ENCODE measurements at places on chromosomes 7 and 10.

- DNase-seq: no peak
Measured at GRCh38 chr7:20561466-20561865, 54.0 kb upstream of the ABCB5 start.

GRCh38 chr10:95297402-95297801, 6.6 kb upstream of the PDLIM1 start:
- DNase-seq: no peak

DNA sequence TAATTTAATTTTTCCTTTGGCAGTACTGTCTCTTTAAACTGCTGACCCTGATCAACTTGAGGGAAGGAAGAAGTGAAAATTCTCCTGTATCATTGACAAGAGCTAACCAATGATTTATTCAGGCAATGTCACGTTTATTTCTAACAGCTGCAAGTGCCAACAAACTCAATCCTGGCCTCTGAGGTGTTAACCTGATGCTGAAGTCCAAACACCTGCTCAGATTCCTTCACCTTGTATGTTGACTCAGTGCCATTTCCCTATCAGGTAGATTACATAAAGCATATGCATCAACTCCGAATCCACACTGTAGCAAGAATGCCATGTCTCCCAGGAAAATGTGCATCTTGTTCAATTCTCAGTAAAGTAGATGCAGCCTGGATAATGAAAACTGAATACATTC, 820.0 kb downstream of the XPNPEP1 start:
- no peak for DNase-seq

- no peak for DNase-seq
Measured at GRCh38 chr10:125557311-125557710, 125.7 kb downstream of the TEX36 start.

DNA sequence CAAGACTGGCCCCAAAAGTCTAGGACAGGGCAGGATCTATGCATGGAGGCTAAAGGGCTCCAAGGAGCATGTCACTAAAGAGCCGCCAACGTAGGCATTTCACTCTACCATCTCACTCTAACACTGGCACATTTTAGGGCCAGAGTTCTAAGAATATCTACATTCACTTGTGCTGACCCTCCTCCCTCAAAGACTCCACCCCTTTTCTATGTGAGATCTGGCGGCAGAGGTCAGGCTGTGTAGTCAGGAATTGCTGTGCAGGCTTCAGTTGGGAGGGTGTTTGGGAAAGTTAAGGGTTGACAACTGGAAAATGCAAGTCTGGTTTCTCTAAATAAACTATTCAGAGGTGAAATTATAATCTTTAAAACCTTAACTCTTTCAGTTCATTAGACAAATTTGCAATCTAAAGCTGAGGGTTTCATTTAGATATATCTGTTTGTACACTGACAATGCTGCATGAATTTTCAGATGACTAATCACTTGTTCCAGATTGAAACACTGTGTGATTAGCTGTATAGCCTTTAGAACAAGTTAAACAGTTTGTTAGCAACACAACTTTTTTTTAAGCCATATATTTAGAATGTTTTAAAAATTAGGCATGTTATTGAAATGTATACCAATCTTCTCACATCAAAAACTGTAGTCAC, 18.2 kb downstream of the LMOD2 start:
- DNase-seq: no peak

DNA sequence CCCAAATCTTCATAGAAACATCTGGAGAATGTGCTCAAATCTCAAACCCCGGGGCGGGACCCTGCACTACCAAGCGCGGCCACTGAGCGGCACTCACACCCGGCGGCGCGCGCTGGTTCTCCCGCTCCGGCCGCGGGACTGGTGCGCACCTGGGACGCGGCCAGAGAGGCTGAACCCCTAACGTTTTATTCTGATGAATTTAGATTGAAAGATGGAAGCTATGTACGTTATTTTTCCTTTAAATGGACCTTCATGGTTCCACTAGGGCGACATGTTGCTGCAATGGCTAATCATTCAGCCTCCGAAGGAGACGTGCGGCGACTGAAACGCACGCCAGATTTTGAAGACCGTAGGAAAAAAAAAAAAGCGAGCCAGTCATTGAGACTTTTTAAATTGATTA, 107.0 kb upstream of the INSIG1 start:
- peak; percentile 11 for DNase-seq

GRCh38 chr10:11875494-11876281, 52.5 kb downstream of the PROSER2 start:
- DNase-seq: no peak

- no peak for DNase-seq
Measured at GRCh38 chr7:106679153-106679931, 18.4 kb upstream of the CCDC71L start.

DNA sequence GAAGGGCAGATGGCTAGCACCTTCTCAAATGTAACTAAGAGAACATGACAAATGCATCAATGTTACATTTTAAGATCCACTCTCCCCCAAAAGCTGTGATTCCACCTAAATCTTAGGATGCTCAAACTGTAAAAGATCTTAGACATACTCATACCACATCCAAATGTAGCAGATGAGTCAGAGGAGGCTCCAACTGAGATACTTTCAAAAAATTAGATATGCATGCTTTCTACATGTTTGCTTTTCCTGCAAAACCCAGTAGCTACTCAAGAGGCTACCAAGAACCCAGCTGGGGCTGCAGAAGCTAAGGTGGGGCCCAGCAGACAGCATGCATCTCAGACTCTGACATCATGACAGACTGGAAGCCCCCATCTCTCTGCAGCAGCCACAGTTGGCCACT, 31.4 kb upstream of the FRMD4A start:
- no peak for DNase-seq

GRCh38 chr10:113228530-113228929, 278.5 kb downstream of the TCF7L2 start:
- DNase-seq: no peak

- no peak for DNase-seq
Measured at GRCh38 chr7:112423987-112424386, 26.3 kb upstream of the IFRD1 start.

GRCh38 chr7:158584407-158584806, 3.2 kb downstream of the PTPRN2 start:
- no peak for DNase-seq

DNA sequence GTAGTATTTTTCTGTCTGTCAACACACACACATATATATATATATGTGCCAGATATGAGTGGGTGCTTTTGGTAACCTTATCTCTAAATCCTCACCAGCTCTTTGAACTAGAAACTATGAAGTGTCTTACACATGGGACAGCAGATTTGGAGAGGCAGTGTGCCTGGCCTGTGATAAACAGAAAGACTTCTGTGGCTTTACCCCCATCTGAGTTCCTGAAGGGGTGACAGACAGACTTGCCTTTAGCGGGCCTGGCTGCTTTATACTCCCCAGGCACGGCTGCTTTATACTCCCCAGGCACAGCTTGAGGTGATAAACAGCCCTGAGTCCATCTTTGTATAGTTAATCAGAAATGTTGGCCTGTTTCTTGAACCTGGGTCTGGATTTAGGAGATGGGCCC, 5.6 kb downstream of the BAG3 start:
- no peak for DNase-seq

DNA sequence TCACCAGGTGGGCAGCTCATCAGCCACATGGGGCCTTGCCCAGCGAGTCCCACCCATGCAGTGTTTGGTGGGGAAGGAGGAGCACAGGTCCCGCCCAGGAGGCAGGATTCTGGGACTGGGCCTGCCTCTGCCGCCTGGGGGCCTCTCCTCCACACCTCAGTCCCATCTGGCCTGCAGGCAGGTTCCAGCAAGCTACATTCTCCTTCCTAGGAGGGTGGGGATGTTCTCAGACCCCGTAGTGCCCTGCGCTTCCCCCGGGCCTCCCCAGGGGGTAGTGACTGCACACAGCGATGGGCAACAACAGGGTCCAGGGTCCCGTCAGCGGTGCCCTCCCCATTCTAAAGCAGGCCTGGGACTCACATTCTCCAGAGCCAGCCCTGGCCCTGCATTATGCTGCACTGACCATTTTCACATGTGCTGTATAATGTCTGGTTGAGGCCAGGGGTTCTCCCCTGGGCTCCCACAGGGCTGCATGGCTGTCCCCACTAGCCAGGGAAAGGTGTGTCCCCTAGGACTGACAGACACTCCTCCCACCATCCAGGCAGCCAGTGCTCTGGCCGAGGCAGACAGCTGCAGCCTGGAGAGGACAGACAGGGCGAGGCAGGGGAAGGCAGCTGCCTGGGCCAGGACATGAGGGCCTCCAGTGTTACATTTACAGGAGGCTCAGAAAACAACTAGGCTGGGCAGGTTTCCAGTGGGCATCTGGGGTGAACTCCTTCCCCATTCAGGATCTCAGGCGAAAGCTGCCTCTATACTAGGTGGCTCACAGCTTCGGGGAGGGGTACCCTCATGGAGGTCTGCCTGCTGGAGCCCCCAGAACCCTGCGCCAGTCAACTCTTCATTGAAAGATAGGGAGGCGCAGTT, 9.3 kb downstream of the RASGEF1A start:
- no peak for DNase-seq

- no peak for DNase-seq
Measured at GRCh38 chr7:22202141-22202540, 154.8 kb downstream of the RAPGEF5 start.

DNA sequence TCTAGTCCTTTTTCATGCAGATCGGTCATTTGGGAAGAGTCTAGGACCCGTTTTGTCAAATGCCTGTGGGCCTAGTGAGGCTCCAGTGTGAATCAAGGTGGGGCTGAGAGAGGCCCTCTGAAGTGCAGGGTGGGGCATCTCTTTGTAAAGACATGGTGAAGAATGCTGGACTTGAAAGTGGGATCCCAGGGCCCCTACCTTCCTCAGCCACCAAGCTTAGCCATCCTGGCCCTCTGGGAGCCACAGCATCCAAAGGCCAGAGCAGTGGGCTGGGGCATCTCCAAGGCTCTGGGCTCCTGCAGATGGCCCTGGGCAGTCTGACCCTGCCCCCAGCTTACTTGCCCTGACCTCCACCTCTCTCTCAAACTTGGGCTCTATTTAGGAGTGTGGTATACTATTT, 78.5 kb downstream of the ADCY1 start:
- no peak for DNase-seq

- no peak for DNase-seq
Measured at GRCh38 chr10:69936091-69936490, 116.6 kb upstream of the MACROH2A2 start.

- no peak for DNase-seq
Measured at GRCh38 chr10:48331436-48331835, 25.0 kb downstream of the MAPK8 start.

GRCh38 chr7:47264021-47264651, 317.8 kb downstream of the TNS3 start:
- no peak for DNase-seq

DNA sequence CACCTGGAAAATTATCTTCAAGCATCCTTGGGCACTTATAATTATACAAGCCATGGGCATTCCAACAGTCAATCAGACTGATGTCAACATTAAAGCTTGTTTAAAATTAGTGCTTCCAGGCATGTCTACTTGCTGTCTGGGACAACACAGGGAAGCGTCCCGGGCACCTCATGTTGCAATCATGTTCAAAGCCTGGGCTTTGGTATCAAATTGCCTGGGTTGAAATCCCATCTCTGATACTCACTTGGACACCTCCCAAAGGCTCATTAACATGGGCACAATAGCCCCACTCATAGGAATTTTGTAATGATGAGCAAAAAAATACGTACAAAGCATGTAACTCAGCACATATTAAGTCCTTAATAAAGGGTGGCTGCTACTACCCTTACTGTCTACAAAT, 14.4 kb downstream of the AIFM2 start:
- DNase-seq: no peak

GRCh38 chr10:96034625-96035024, 8.8 kb upstream of the CCNJ start:
- no peak for DNase-seq

GRCh38 chr10:109933984-109934565, 10.8 kb upstream of the XPNPEP1 start:
- no peak for DNase-seq

DNA sequence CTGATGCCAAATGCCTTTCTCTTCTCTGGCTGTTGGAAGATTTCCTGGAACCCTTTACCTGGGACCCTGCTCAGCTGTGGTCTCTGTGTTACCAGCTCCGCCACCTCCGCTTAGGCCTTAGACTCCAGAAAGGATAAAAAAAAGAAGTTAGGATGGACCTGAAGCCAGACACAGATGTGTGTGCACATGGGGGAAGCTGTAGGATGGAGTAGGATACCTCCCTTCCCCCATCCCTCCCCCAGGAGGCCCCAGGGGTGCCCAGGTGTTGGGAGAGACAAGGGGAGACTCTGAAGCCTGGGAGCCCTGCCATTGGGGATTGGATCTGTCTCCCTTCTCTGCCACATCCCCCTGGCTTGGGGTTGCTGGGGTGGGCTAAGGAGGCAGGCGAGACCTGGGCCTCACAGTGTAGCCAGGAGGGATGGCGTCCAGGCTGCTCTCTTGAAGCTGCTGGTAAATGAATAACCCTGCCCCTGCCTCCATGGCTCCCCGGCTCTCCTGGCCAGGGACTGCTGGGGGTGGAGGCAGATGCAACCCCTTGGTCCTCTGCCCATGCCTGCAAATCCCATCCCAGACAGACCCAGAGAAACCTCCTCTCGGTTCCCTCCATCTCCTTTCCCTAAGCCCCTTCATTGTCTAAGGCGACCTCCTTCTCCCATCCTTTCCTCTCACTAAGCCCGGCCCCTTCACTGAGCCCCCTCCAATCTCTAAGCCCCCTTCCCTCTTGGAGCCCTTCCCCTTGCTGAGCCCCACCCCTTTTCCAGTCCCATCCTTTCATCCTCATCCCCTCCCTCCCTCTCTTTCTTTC, 8.0 kb downstream of the CLDN3 start:
- DNase-seq: no peak

DNA sequence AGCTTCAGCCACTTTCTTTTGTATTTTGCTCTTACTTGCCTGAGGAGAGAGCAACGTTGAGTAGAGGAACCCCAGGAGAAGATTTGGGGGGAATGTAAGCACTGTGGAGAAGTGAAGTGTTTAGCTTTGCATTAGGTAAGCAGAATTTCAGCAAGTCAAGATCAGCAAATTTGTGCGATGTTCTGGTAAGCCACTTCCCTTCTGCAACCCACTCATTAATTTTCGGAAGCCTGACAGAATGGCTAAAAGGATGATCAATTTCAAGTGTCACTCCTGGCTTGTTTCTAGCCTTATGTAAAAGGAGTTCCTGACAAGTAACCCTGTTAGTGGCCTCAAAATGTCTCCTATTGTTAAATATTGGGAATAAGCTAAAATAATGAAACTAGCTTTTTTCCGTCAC, 48.5 kb upstream of the NXPH1 start:
- DNase-seq: no peak

DNA sequence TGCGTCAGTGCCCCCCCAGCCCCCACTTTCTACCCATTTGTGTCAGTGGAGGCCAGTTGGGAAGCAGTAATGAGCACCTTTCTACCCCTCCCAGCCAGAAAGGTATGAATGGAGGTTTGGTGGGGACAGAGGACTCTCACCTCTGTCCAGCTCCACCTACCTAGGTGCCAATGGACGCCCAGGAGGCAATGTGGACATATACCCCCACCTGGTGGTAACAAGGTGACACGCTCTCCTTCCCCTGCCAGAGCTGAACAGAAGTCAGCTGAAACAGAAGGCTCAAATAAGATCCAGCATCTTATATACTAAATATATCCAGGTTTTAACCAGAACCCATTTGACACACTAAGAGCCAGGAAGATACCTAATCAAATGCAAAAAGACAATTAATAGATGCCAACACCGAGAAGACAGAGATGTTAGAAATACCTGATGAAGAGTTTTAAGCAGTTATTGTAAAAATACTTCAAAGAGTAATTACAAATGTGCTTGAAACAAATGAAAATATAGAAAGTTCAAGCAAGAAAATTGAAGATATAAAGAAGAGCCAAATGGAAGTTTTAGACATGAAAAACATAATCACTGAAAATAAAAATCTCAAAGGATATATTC, 18.4 kb upstream of the SORCS3 start:
- DNase-seq: no peak

- no peak for DNase-seq
Measured at GRCh38 chr10:69405221-69405620, 11.5 kb downstream of the TACR2 start.
